ENCODE measurements at places on chromosomes 5 and 9.

DNA sequence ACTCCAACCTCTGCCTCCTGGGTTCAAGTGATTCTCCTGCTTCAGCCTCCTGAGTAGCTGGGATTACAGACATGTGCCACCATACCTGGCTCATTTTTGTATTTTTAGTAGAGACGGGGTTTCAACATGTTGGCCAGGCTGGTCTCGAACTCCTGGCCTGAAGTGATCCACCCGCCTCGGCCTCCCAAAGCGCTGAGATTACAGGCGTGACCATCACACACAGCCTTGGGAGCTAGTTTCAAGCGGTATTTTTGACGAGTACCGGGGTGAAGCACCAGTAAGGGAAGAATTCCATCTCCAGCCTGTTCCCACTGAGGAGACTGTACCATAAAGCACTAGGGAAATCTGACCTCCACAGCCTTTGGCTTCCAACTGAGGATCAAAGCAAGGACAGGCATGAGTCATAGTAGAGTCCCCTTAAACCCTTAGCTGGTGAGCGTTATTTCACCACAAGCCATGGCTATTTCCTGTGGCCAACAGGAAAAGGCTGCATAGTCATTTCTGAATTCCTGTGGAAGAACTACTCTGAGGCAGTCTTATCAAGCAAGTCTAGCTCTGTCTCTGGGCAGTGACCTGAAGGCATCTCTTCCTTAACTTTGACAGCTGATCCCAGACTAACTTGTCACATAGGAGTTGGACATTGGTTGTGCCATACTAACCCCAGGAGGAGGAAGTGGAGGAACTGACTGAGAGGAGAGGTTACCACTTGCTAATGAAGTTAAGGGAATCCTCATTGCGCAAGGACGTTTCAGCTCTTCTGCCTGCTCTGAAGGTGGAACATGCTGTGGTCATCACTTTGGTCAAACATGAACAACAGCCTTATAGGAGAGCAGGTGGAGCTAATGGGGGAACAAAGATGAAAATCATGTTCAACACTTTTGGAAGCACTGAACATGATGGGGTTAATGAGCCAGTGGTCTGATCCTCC, 85.8 kb upstream of the DMRT1 start:
- no peak for DNase-seq

GRCh38 chr9:35489313-35490154, at the start of gene RUSC2:
RUSC2 (plus strand) TSS chr9:35490111; CDS start chr9:35546522, 56,411 bp downstream.
- DNase-seq: peak; percentile 74

GRCh38 chr9:113521693-113522255, 58.2 kb downstream of the RGS3 start:
- no peak for DNase-seq

DNA sequence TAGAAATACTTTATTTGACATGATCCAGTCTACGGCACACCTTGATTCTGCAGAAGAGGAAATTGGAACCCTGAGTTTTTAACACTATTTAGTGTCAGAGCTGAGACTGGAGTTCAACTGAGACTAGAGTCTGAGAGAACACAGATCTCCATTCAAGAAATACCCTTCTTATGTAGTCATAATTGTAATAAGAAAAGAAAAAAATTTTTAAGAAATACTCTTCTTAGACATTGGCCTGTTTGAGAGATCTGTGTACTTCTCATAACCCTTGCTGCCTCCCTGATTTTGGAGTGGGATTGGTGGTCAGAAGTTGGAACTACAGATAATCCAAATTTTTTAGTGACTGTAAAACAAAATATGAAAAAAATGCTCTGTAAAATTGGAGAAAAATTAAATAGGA, 253.4 kb downstream of the ARRDC3 start:
- DNase-seq: no peak

- peak; percentile 95 for DNase-seq
Observed at GRCh38 chr5:90529194-90529938, at the start of gene LYSMD3. LYSMD3 (minus strand) TSS chr5:90529584; CDS start chr5:90525289, 4,295 bp downstream.

DNA sequence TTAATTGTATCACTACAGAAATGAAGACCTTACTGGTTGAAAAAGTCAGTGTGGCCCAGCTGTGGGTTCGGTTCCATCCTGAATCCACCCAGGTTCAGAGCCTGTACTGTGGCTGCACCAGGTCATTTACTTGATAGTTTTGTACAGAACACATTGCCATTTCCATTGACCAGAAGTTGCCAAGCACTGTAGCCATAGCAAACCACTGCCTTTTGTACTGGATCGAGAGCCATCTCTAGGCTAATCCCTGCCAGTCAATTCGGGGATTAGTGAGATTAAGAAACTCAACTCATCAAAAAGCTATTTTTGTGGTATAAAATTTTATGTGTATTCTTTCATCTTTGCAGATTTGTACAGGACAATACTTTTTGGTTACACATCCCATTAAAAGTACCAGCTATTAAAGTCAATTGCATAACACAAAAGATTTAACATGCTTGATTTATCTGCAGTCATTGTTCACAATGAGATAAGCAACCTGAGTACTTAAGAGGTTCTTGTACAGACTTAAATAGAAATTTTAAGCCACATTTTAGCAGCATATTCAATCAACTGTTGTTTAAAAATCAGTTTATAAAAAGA, 108.5 kb upstream of the OTULINL start:
- DNase-seq: no peak

- DNase-seq: peak; percentile 17
Observed at GRCh38 chr9:134983074-134983473, 65.4 kb upstream of the FCN1 start.

- no peak for DNase-seq
Observed at GRCh38 chr9:116998305-116998704, 311.2 kb downstream of the TRIM32 start.

- DNase-seq: no peak
Observed at GRCh38 chr9:7176561-7176960, 418.8 kb downstream of the KDM4C start.

GRCh38 chr9:33852216-33852826, 35.4 kb downstream of the UBE2R2 start:
- DNase-seq: peak; percentile 5

GRCh38 chr5:153459051-153459743, 31.3 kb upstream of the GRIA1 start:
- no peak for DNase-seq

GRCh38 chr5:79191457-79191856, 44.5 kb upstream of the JMY start:
- no peak for DNase-seq

DNA sequence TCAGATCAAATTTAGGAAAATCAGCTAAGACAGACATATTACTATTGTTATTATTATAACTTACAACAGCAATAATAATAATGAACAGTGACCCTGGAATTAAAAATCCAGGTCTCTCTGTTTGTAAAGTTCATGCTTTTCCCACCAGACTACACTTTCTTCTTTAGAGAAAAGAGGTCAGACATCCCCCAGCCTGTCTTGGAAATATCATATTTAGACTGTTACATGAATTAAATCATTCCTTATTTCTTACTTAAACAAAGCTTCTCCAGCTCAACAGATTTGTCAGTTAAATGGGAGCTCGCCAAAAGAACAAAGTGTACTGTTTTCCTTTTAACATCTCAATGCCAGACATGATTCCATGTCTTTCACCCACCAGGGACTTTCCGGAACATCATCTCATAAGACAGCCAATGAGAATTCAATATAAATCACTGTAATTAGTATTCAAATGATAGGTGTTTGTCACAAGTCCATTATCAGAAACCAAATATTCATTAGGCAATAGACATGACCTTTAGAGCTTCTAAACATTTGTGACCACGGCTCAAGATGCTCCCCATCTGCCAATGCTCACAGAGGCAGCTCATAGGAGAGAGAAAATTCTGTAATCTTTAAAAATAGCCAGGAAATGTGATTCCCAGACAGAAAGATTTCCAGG, 351.9 kb downstream of the ENC1 start:
- DNase-seq: no peak

- no peak for DNase-seq
Observed at GRCh38 chr9:88521308-88521707, 13.7 kb upstream of the NXNL2 start.

DNA sequence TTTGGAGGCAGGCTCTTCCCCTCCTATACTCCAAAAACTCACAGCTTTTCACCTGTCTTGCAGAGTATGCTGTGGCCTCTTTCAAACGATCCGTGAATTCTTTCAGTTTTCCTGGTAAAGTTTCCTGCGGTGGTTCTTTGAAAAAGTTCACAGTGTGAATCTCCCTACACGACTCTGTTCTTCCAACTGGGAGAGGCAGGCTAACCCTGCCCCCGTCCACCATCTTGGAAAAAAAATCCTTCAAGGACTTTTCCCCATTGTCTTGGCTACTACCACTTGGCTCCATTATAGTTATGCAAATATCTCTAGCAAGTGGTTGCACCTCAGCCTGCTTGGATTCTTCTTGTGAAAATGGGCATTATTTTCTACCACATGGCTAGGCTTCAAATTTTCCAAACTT, 382.6 kb downstream of the AGTPBP1 start:
- no peak for DNase-seq

- DNase-seq: no peak
Observed at GRCh38 chr5:179738742-179739141, 6.1 kb downstream of the MAML1 start.

DNA sequence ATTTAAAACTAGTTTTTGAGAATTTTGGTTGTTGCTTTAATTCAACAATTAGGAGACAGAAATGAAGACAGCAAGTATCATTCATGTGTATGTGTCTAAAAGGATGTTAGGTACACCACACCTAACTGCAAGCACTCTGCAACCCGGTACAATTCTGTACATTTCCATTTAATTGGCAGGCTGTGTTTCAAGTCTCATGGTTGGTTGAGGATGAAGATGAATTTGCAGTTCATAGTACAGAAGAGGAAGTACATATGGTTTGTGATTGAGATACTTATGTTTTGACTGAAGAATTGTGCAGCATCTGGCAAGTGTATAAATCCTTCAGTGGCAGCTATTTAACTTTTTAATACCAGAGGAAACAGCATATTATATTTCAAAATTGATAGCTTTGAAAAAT, 628.7 kb upstream of the ZNF608 start:
- DNase-seq: no peak

- no peak for DNase-seq
Observed at GRCh38 chr9:14326264-14326826, 12.4 kb upstream of the NFIB start.

DNA sequence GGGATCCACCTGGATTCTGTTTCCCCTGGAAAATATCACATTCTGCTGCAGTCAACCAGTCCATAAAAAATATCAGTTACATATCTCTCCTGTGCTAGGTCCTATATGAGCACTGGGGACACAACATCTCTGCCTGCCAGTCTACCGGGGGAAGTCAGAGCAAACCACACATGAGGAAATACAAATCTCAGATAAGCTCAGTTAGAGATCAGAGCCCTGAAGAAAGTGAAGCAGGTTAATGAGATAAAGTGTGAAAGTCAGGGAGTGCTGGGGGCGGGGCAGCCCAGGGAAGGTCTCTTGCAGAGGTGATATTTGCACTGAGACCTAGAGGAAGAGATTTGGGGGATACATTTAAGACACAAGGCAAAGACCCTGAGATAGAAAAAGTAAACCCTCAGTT, 67.8 kb upstream of the SLC1A1 start:
- no peak for DNase-seq

- no peak for DNase-seq
Observed at GRCh38 chr5:157390551-157391297, 69.3 kb upstream of the NIPAL4 start.

DNA sequence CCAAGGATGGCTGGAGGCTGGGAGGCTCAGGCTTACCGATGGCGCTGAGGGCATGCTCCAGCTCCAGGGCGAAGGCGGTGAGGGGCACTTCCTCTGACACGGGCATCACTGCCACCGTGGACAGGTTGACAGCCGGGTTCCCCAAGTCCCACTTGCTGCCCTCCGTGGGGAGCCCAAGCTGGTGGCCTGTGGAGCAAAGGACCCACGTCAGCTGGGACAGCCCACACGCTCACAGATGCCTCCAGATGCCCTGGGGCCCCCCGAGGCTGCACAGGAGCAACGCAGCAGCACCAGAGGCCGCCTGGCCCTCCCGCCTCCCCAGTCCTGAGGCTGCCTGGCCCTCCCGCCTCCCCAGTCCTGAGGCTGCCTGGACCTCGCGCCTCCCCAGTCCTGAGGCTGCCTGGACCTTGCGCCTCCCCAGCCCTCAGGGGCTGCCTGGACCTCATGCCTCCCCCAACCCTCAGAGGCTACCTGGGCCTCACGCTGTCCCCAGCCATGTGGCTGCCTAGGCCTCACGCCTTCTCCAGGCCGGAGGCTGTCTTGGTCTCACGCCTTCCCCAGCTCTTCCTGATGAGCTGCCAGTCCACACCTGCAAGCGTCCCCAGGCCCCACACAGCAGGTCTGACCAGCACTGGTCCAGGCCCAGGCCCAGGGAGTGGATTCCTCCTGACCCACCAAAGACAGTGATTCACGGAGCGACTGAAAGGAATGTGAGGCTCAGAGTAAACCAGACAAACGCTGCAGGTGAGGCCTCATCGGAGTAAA, 25.6 kb upstream of the NSMF start:
- no peak for DNase-seq

- DNase-seq: no peak
Observed at GRCh38 chr9:108696156-108696555, 159.6 kb downstream of the ACTL7B start.

DNA sequence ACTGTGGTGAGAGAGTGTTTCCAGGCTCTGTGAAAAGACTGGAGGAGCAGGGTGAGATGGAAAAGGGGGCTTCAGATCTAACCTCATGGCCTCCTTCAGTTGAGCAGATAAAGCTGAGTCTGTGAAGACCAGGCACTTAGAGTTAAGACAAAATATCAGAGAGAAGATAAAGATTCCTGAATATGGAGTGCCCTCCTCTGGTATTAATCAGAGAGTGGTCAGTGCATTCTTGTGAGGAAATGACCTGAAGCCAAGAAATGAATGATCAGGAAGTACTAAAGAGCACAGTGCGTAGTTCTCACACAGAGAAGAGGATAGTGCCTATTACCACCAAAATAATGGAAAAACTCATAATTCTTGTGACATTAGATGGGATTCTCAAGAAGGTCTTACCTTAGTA, 1417.0 kb upstream of the ACO1 start:
- DNase-seq: no peak

GRCh38 chr5:168430296-168430695, 56.0 kb upstream of the RARS1 start:
- DNase-seq: no peak

GRCh38 chr9:92767066-92768054, 2.7 kb upstream of the BICD2 start:
- DNase-seq: no peak

GRCh38 chr9:134698587-134699342, 57.2 kb downstream of the COL5A1 start:
- peak; percentile 21 for DNase-seq

DNA sequence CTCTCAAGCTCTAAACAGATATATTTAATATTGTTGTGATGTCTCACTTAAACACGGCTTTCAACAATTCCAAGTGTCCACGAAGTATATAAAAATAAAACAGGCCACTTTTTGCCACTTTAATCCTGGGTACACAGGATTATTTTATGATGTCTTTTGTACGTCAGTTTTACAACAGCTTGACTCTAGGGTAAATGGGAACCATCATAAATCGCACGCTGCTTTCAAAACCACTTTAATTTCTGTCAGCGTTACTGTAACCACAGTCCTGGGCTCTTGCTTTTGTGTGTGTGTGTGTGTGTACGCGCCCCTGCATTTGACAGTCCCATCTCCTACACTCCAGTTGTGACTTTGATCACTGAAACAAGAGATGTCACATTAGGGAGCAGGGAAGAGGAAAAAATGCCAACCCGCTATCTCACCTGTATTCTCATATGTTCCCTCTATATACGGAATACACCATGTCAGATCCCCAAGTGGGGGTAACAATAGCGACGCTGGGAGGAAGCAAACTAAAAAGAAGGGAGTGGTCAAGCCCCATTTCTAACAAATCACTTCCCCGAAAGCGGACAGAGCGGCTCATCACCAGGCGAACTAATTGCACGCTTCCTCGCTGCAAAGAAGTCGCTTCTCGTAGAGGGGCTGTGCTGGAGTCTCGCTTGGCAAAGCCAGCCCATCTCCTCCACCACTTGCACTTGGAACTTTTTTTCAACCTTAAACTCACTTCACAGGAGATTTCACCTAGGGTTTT, 1.2 kb downstream of the BNC2 start:
- DNase-seq: no peak
